ENCODE measurements at places on chromosomes 7 and 10.

GRCh38 chr7:153188630-153189029 is 429.1 kb downstream of the ACTR3B start:
- DNase-seq: no peak

- no peak for DNase-seq
Observed at GRCh38 chr10:28387140-28387539, 84.3 kb upstream of the MPP7 start.

- no peak for DNase-seq
Observed at GRCh38 chr7:44327981-44328380, 2.6 kb upstream of the CAMK2B start.

DNA sequence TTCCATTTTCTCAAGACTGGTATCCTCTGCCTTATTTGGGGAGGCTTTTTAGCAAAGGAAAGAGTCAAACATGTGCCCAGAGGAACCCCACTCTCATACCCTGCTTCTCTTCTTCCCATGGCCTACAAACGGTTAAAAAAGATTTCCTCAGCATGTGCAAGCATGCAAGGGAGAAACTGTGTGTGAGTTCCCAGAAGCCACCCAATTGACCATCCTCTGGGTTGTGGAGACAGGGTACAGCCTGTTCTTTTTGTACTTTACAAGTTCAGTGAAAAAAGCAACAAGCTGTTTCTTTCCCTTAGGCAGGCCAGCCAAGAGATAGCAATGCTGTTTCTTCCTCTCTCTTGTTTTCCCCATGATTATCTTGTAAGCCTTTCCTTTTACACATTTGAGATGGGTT is 68.8 kb upstream of the MTPN start:
- no peak for DNase-seq

GRCh38 chr10:101226491-101227428 is 2.5 kb downstream of the LBX1 start:
- no peak for DNase-seq

DNA sequence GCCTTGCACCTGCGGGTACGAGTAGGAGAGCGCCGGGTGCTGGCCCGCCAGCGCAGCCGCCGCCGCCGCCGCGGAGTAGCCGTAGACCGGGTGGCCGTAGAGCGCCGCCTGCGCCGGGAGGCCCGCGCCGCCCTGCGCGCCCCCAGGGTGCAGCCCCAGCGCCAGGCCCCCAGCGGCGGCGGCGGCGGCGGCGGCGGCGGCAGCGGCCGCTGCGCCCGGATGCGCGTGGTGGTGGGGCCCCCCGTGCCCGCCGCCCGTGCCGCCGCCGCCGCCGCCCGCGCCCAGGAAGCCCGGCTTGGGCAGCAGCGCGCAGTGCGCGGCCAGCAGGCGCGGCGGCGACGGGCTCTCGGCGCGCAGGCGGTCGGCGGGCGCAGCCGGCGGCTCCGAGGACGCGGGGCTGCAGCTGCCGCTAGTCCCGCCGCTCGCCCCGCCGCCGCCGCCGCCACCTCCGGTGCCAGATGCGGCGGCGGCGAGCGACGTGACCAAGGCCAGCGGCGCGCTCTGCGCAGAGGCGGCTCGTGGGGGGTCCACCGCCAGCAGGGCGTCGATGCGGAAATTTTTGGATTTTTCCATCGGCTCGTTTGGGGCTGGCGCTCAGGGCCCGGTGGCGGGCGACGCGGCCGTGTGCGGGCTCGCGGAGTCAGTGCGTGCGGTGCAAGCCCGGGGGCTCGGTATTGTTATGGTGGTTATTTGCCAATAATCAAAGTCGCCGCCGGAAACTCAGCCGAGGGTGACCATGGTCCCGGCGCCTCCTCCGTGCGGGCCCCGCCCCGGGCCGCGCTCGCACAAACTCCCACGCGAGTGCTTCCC is 480 bp downstream of the MNX1 start:
- DNase-seq: no peak

DNA sequence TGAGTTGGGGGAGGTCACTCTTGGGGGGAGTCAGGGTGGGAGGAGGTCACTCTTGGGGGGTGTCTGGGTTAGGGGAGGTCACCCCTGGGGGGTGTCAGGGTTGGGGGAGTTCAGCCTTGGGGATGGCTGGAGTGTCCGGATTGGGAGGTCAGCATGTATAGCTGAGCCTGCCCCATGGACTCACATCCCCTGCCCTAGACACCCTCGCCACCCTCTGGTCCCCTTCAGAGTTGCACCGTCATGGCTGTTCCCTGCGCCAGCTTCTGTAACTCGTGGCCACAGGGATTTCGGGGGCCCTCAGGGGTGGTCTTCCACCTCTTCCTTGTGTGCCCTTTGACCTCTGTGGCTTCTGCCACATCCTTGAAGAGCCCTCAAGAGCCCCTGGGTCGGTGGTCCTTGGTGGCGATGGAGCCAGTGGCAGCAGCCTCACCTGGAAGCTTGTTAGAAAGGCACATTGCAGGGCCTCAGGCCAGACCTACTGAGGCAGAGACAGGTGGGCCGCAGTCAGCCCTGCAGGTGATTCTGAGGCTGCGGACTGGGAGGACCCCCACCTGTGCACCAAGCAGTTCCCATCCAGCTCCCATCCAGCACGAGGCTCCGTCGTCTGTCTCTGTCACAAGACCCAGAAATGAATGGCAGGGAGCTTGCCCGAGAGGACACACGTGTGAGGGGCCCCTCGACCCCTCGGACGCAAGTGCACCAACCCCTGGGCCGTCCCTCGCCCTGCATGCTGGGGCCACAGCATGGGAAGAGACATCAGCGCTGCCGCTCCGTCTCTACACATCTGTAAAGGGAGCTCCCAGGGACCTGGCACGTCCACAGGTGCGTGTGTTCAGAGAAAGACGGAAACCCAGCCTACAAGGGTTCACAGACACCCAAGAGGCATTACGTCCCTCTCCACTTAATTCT is 44.7 kb upstream of the SUN1 start:
- no peak for DNase-seq

GRCh38 chr7:44634187-44634838 is 27.9 kb downstream of the OGDH start:
- DNase-seq: no peak

DNA sequence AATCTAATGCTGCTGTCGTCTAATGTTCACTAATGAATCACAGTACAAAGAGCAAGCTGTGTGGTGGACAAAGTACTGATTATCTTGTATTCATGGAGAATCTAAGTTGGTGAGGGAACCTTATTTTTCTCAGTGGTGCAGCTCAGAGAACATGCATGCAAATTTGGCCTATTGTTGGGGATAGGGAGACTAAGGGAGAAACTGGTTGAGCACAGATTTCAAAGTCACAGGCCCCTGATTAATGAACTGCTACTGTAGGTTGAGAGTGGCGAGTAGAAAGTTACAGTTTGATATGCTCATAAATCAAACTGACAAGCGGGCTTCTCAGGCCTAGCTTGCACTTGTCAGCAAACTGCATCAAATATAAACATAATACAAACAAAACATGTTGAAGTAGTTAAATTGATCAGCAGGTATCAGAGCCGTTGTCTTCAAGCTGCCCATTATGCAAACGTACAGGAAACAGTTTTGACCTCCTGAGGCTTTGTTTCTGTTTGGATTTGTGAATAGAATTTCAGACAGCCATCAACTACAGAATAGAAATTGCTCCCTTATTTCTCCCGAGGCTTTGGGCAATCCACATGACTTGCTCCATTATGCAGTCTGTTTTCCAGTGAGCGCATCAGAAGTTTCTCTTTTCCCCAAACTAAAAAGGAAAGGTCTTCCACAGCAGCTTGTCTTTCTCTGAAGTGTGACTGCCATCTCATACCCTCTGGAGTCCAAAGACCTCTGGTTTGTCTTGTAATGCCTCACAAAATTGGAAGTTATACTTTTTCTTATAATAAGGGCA is 215.8 kb downstream of the FOXP2 start:
- no peak for DNase-seq

- no peak for DNase-seq
Observed at GRCh38 chr10:73863039-73863817, 11.1 kb downstream of the CAMK2G start.

DNA sequence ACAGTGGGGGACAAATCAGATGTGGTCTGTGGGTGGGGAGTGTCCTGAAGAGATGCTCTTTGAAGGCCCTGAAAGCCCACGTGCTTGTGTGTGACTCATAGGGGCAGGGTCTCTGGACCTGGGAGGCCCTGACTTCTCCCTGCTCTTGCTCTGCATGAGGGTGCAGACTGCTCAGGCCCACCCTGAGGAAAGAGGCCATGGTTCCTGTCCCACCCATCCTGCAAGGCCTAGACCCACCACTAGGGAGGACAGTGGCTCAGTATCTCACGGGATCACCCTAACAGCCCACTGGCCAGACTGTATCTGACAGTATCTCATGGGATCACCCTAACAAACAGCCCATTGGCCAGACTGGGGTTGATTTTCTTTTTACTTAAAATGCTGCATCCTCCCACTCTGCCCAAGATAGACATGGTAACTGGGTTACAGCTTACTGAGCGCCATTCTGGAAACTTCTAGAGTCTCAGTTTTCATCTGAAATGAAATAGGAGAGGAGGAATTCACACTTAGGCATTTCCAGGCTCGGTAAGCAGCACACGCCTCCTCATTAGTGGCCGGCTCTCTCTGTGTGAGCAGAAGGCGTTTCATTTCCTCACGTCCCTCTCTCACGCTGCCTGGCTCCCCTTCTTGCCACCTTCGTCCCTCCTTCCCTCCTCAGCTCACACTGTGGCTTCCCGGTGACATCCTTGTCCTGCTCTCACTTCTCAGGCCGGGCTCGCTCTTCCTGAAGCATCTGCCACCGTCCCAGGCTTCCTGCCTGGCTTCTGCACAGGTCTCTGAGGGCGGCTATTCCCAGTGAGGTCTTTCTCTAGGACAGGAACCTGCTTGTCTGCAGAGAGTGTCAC is 242.6 kb downstream of the GLRX3 start:
- no peak for DNase-seq

- DNase-seq: peak; percentile 46
Observed at GRCh38 chr10:25174461-25175230, at the start of gene GPR158. Gene GPR158, plus strand, starts transcription at chr10:25175001. Its CDS starts 420 bp downstream, at chr10:25175421.

- no peak for DNase-seq
Observed at GRCh38 chr10:128614802-128615553, 488.8 kb upstream of the MKI67 start.

DNA sequence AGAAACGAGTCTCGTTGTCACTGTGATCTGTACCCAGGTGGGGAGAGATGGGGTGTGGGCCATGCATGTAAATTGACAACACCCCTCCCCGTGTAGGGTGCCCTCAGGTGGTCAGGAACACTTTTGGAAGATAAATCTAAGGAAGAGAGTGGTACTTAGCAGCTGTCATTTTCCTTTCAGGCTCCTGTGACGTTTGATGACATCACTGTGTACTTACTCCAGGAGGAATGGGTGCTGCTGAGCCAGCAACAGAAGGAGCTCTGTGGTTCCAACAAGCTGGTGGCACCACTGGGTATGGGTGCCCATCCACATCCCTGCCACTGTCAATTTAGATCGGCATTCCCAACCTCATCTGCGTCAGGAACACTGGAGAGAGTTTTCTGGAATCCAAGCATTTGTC is 6.3 kb downstream of the ZNF862 start:
- no peak for DNase-seq

- DNase-seq: no peak
Observed at GRCh38 chr10:103921248-103921647, 3.3 kb upstream of the STN1 start.

DNA sequence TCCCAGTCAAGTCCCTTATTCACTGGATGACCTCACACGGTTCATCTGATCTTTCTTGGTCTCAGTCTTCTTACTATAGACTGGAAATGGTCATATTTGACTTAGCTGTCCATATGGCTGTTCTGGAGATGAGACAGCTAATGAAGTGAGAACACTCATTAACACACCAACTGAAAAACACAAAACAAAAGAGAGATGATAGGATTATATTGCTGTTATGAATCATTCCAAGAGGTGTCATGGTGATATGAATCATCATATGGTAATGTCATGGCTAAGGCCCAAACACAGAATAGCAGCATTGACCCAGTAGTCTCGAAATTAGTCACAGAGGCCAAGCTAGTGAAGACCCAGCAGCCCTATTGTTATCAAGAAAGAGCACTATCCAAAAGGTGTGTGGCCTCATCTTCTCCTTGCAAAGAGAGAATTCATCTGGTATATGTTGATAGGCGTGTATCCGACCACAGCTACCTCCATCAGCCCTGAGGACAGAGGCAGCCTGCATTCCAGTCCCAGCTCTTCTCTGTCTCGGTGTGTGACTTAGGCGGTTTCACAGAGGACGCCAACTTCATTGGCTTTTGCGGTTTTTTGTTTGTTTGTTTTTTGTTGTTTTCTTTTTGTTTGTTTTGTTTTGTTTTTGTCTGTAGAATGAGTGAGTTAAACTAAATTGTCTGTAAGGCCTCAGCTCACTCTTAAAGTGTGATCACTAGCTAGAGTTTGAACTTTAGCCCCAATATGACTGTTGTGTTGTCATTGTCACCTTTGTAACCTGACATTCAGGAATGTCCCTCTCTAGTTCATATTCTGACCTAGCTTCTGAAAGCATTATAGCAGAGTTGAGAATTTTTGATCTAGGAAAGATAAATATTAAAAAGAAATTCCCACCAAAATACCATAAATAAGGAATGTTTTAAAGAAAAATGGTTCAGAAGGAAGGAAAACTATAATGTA is 97.4 kb upstream of the PDCD4 start:
- DNase-seq: no peak

- no peak for DNase-seq
Observed at GRCh38 chr10:47146572-47146971, 153.4 kb upstream of the GDF10 start.

DNA sequence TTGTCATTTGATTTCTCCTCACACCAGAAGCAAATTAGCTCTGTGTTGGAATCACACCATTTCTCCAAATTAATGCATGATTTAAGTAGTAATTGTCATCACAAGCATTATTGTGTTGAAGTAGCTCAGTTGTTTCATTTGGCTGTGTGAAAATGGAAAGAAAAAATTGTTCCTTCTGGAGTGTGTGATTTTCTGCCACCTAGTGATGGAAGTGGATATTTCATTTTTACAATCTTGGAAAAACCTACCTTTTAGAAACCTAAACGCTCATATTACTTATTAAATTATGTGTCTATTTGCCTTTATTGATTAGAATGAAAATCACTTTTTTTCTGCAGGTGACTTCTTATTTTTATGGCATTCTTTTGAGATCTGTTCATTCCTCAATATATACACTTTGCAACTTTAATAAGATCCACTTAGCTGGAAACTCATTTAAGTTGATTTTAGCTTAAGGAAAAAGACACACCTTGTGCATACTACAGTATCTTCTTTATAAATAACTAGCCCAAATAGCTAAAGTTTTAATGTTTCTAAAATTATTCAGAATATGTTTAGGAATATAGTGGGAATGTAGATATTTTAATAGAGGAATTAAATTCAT is 50.0 kb downstream of the SRI start:
- no peak for DNase-seq

DNA sequence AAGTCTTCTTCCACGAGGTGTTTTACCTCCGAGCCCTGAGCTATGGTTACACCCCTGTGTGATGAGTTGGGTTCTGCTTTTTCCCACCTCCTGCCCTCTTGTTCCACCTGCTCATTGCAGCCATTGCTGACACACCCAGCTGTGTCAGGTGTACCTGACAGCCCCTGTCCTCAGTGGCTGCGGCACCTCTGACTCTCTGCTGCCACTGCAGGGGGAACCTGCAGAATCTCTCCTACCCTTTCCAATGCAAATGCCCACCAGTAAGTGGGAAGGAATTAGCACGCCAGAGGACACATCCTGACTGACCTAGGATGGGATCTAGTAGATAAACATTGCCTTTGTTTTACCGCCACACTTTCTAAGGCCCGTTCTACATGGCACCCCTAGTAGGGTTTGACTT is 600.9 kb upstream of the MKI67 start:
- no peak for DNase-seq
